HCT116 (cell line): ENCODE measurements at places on chromosomes 6 and 20.
A peak's percentile ranks its signal among the peaks of the same experiment; 100 is the strongest.

GRCh38 chr6:146161664-146162063 lies 132.8 kb downstream of the GRM1 start:
- no peaks in the 10 kb centered on the region for H3K4me1 ChIP-seq
- no peak overlapping the region for H3K27ac ChIP-seq
- H3K27me3 ChIP-seq: peaks cover 16% of the 10 kb centered on the region
- H3K36me3 ChIP-seq: no peaks in the 10 kb centered on the region

GRCh38 chr6:152150196-152150595 lies 342.7 kb downstream of the ESR1 start:
- H3K27ac ChIP-seq: no peak overlapping the region
- H3K36me3 ChIP-seq: no peaks in the 10 kb centered on the region
- no peak overlapping the region for H3K4me3 ChIP-seq
- H3K4me1 ChIP-seq: no peaks in the 10 kb centered on the region
- no peaks in the 10 kb centered on the region for H3K27me3 ChIP-seq

- no peak overlapping the region for H3K4me3 ChIP-seq
- no peak overlapping the region for H3K27ac ChIP-seq
- DNase-seq: no peak
- H3K27me3 ChIP-seq: 0 out of 2 replicates have a peak, but pooled peaks cover 3% of the 10 kb centered on the region
Observed at GRCh38 chr6:107811591-107812218, 12.4 kb downstream of the SCML4 start.

GRCh38 chr20:53760025-53760441 lies 166.4 kb upstream of the ZNF217 start:
- H3K4me3 ChIP-seq: no peak overlapping the region
- no peaks in the 10 kb centered on the region for H3K27me3 ChIP-seq
- no peak for DNase-seq
- peaks cover 6% of the 10 kb centered on the region; the same call in 1 of the 2 replicates for H3K4me1 ChIP-seq
- H3K27ac ChIP-seq: no peak overlapping the region
- no peaks in the 10 kb centered on the region for H3K36me3 ChIP-seq

DNA sequence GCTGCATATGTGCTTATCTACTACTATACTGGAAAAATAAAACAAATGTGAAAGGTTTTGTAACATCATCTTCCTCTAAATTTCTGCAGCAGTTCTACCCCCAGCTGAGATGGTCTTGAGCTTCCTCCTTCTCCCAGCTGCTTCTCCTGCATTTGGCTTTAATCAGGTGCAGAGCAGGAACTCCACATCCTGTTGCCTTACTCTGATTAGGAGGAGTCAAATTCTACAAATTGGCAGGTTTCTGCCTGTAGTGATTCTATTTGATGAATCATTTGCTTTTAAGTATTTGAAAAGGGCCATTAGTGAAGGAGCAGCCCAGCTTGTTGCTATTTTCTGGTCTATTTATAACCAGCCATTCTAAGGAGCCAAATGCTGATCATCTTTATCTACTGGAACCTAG lies 224.5 kb downstream of the GMDS start:
- no peaks in the 10 kb centered on the region for H3K27me3 ChIP-seq
- no peaks in the 10 kb centered on the region for H3K4me1 ChIP-seq

- DNase-seq: no peak
- H3K36me3 ChIP-seq: no peaks in the 10 kb centered on the region
- H3K27me3 ChIP-seq: no peaks in the 10 kb centered on the region
Observed at GRCh38 chr6:80134065-80134464, 27.6 kb downstream of the BCKDHB start.

DNA sequence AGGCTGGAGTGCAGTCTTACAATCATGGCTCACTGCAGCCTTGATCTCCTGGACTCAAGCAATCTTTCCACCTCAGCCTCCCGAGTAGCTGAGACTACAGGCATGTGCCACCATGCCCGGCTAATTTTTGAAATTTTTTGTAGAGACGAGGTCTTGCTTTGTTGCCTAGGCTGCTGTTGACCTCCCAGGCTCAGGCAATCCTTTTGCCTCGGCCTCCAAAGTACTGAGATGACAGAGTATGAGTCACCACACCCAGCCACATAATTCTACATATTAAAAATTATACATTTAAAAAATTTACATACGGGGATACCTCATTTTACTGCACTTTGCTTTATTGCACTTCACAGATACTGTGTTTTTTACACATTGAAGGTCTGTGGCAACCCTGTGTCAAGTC lies 115.1 kb downstream of the MAN1A1 start:
- H3K36me3 ChIP-seq: no peaks in the 10 kb centered on the region
- no peak overlapping the region for H3K4me3 ChIP-seq
- no peaks in the 10 kb centered on the region for H3K27me3 ChIP-seq
- no peak for DNase-seq
- peaks cover 11% of the 10 kb centered on the region; the same call in 1 of the 2 replicates for H3K4me1 ChIP-seq

DNA sequence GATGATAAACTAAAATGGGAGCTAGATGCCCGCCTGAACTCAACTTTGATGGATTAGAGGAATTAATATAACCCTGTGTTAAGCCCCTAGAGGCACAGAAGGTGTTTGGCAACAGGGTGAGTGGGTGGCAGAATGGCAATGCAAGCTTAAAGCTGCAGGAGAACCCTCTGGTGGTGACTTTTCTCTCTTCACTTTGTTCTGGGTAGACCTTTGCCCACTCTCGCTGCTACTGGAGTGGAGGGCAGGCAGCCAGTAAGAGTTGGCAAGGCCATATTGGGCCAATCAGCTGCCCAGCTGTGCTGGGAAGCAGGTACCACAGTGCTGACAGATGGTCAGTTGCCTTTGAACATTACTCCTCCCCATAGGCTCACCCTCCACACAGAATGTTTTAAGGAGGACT lies 468.2 kb downstream of the MMUT start:
- no peak overlapping the region for H3K27ac ChIP-seq
- DNase-seq: peak; percentile 27
- no peak overlapping the region for H3K4me3 ChIP-seq
- H3K36me3 ChIP-seq: no peaks in the 10 kb centered on the region
- H3K27me3 ChIP-seq: no peaks in the 10 kb centered on the region
- no peaks in the 10 kb centered on the region for H3K4me1 ChIP-seq
